ENCODE measurements at places on chromosomes 4 and X.

- no peak for DNase-seq
Observed at GRCh38 chr4:153764601-153765368, 5.0 kb upstream of the RNF175 start.

DNA sequence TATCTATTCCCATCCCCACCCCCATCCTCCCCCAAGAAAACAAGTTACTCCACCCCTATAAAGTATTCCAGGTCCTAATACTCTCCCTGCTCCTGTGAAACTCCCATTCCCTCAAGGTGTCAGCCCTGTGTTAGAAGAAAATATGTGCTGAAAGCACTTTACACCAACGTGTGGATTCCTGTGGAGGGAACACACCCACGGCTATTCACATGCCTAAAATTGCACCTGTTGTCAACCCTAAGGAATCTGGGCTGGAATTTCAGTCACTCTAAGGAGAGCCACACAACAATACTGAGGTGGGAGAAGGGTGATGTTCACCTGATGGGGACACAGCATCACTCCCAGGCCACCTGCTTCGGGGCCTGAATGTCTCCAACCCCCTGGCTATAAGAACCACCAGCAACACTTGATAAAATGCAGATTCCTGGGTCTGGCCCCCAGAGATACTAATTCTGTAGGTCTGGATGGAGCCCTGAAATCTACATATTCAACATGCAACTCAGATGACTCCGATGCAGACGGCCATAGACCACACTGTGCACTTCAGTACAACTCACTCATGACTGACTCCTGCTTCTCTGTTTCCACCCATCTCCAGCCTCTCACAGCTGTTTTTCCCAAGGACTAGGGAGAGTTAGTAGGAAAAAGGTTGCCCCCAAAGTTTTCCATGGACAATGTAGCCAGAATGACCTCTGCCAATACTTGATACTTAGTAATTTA is 15.8 kb downstream of the SCD5 start:
- no peak for DNase-seq

DNA sequence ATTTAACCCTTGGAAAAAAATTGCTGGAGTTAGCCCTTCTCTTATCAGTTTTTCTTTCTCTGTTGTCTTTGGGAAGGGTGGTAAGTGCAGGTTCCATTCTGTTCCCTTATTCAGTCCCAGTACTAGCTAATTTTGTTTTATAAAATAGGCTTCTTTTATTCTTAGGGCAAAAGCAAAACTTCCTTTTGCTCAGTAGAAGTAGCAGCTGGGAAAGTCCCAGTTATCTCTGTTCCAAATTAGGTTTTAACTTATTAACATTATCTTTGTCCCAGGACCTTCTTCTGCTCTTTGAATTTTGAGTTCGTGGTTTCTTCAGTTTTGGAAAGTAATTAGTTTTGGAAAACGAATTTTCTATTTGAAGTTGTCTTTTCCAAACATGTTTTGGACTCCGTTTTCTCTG is 61.1 kb downstream of the BANK1 start:
- no peak for DNase-seq

GRCh38 chr4:40515398-40516293 is 114.0 kb downstream of the RBM47 start:
- no peak for DNase-seq

- DNase-seq: no peak
Observed at GRCh38 chrX:16851421-16851820, 18.7 kb downstream of the RBBP7 start.
